RKO (cell line): ENCODE measurements at places on chromosomes 2 and 18.

DNA sequence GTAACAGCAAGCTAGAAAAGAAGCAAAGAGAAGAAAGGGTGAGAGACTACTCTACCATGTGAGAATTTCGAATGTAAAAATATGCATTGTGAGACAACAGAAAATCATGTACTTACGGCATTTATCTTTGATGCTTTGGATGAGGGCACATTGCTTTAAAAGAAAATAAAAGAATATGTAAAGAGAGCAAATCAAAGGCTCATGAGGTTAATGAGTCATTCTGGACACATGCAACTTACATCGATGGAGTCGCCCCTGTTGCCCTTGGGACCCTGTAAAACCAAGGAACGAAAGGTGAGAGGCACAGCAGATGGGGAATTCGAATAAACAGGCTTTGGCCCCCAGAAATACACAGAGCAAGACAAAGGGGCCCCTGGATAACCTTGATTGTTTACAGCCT lies 69.0 kb downstream of the COL6A3 start:
- no peak for DNase-seq

- DNase-seq = no peak
These were observed 257.5 kb upstream of the KLHL29 start for GRCh38 chr2:23127465-23127864.

DNA sequence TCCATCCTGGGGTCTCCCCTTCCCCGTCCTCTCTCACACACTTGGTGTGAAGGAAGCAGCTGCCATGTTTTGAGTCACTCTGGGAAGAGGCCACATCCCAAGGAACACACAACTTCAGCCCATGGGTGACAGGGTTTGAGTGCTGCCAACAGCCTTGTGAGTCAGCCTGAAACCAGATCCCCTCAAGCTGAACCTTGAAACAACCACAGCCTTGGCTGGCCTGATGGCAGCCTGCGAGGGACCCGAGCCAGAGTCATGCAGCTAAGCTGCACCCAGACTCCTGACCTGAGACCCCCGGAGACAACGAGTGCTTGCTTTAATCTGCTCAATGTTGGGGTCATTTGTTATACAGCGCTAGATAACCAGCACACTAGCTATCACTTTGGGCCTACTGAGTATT lies 19.3 kb upstream of the MC2R start:
- DNase-seq = no peak

DNA sequence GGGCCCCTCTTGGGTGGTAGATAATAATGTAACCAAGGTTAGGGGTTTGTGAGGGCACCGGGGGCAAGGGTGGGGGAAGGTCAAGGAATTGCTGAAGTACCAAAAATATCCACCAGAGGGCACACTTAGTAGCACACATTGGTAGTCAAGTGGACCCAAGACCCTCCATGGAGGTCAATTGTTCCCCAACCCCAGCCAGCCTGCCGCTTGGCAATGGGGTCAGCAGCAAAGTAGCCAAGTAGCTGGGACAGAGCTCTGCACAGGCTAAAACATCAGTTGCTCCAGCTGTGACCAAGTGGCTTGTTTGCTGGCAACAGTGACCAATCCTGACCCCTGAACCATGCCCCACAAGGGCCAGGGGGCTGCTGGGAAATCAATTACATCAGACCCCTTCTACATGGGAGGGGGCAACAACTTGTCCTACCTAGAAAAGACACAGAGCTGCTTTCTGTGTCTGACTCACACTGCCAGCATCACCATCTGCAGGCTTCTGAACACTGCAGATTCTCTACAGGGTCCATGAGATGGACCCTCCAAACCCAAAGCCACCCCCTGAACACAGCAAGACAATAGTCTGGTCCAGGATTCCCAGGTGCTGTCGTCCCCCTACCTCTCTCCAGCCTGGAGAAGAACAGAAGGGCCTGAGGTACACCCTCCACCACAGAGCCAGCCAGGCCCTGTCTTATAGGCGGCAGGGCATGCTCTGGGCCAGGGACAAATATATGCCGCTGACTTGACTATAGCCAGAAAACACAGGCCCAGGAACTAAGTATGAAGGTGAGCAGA lies 76.0 kb downstream of the EMX1 start:
- peak; percentile 13 for DNase-seq

- no peak for DNase-seq
These were observed 301.6 kb downstream of the CYP26B1 start for GRCh38 chr2:71846072-71846471.

DNA sequence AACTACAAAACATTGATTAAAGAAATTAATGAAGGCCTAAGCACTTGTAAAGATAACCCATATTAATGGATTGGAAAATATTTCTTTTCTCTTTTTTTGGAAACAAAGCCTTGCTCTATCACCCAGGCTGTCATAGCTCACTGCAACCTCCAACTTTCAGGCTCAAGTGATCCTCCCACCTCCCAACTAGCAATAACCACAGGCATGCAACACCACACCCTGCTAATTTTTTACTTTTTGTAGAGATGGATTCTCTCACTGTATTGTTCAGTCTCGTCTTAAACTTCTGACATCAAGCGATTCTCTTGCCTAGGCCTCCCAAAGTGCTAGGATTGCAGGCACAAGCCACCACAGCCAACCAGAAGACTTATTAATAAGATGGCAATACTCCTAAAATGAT lies 73.4 kb upstream of the NDUFV2 start:
- no peak for DNase-seq

DNA sequence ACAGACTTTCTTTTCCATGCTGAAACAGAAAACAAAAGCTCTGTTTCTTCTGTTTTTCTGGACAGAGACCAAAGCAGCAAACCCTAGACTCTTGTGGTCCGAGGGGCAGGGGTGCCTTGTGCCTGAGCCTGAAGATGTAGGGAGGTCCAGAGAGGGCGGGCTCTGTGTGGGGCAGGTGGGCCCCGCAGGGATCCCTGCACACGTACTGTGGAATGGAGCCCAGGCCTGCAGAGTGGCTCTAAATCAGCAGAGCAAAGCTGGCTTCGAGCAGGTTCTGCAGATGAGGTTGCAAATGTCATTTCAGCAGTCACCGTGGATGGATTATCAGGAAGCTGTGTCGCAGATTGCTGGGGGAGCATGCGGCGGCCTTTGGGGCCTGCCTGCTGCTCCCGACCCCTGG lies 438.6 kb downstream of the RNF144A start:
- DNase-seq = no peak

DNA sequence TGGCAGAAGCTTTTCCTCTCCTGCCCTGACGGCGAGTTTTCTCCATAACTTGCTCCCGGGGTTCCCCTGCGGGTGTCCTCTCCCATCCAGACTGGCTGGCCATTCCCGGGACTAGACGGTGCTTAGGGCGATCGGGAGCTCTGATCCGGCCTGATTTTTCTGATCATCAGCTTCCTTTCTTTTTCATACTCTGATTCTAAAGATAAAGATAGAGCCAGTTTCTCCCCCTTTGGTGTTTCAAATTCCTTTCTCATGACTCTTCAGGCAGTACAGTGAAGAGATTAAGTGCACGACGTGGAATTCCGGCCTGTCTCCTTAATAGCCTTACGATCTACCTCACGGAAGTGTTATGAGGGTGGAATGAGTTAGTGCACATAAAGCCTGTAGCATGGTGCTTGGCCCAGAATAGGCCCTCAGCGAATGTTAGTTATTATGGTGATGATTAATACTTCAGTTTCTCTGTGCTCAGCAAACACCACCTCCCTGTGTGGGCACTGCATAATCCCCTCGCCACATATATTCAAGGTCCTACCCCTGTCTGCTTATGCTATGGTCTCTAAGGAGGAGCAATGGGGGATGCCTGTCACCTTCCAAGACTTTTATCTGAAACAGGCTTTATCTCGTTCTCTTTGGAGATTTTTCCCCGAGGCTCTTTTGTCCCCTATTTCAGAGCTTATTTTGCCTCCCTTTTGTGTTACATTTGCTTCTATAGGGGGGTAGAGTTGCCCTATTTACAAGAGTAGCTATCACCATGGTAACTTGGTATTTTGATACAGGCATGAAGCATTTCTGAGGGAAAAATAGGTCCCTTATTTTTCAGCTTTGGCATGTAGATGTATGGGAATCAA lies 254.8 kb downstream of the CDH2 start:
- peak; percentile 16 for DNase-seq

DNA sequence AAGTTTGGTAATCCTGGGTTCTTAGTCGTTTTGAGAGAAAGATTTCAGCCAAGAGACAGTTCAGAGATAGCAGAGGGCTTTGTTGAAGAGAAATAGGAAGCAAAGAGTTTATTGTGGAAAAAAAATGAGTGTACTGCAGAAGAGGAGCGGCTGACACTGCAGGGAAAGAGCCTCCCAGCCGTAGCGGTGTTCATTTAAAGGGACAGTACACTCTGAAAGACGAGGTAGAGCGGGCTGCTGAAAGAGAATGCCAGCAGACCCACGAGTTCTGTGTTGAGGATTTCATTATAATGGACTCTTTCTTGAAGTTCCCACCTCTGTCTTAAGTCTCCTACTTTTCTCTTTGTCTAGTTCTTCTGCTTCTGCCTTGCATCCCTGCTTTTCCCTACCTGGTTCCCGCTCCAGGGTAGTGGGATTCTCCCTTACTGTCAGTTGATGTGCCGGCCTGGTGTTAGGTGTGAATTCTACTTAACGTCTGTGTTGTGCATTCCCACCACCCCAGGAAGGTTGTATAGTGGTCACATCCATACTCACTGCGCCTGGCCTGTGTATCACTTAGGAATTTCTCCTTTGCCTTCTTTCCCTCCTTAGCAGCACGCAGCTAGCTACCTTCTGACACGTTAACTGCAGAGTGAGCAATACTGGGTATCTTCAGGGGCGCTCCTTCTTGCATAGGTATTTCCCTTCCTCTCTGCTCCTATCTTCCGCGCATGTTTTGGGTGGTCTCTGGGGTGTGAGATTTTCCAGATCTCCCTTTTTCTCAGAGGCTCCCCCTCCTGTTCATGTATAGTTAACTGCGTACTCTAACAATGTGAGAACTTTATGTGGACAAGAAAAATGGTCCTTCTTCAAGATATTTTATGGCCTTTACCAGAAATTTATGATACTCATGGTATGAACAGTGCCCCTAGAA lies 164.5 kb downstream of the PTH2R start:
- DNase-seq = no peak

DNA sequence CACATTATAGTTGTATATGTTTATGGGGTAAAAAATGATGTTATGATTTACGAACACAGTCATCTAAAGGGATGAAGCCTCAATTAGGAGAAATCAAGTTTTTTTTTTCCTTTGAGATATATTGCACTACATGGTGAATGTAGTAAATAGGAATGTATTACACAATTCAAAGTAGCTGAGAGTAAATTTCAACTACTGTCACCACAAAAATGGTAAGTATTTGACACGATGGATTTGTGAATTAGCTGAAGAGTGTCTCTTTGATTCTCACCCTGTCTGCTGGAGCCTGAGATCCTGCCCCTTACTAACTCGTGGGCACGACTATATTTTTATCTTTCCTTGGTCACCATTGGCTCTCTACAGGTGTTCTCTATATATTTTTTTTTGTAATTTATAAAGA lies 540.4 kb upstream of the DSEL start:
- DNase-seq = no peak

DNA sequence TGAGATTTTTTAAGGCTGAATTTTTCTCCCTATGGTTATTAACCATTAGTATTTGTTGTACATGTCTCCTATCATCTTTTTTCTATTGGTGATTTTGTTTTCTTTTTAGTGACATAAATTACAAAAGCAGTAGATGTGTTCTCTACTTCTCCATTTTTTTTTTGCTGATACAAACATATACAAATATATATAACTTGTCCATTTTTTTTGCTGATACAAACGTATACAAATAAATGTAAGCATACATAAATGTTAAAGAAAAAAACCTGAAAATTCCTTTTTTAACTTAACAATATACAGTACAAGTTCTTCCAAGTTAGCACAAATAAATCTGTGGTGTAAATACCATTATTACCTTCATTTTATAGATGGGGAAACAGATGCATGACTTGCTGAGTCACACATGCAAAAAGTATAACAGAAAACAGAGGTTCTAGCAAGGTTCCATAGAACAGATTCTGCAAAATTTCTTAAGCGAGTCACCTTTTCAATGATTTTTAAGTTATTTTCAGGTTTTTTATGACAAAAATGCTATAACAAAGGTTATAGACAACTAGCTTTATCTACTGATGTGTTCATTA lies 2.1 kb downstream of the MSGN1 start:
- no peak for DNase-seq

- DNase-seq = no peak
These were observed 1.9 kb downstream of the CNPPD1 start for GRCh38 chr2:219174801-219175200.

- DNase-seq = no peak
These were observed 77.0 kb upstream of the SERTAD2 start for GRCh38 chr2:64730551-64731262.

DNA sequence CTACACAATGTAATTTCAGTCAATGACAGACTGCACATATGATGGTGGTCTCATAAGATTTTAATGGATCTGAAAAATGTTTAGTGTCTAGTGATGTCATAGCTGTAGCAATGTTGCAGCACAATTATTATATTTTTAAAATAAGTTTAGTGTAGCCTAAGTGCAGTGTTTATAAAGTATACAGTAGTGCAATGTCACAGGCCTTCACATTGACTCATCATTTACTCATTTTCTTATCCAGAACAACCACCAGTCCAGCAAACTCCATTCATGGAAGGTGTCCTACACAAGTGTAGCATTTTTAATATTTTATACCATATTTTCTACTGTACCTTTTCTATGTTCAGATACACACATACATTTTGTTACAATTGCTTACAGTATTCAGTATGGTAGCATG lies 663.1 kb downstream of the ERBB4 start:
- DNase-seq = peak; percentile 2

- no peak for DNase-seq
These were observed 481.0 kb downstream of the TNS1 start for GRCh38 chr2:217521820-217522219.

- DNase-seq = no peak
These were observed 77.1 kb upstream of the TGFA start for GRCh38 chr2:70630761-70631160.

DNA sequence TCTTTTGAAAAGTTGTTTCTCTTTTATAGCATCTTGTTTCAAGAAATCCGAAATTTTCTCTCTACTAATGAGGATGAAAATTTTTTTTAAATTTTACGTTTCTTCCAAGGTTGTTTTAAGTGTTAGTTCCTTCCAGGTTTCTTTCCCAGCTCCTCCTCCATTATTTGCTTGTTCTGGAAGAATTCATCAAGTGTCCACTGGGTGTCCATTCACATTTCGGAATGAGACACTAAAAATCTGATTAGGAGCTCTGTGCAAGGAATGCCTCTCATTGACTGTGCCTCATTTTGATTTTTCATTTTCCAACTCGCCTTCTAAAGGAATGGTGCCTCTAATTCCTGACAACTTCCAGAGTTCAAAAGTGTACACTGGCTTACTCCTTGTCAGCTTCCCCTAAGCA lies 6.1 kb downstream of the SP100 start:
- peak; percentile 32 for DNase-seq

- no peak for DNase-seq
These were observed 44.3 kb upstream of the ASB1 start for GRCh38 chr2:238382381-238382781.

- DNase-seq = no peak
These were observed 37.5 kb downstream of the EIPR1 start for GRCh38 chr2:3340144-3340543.
